Ureter (tissue), 1 donor: ENCODE measurements at places on chromosomes 16 and 17. TPM values are rescaled to one million over a fixed set of nuclear protein-coding genes. Genes with fewer than 3 reads are reported as not detected.

DNA sequence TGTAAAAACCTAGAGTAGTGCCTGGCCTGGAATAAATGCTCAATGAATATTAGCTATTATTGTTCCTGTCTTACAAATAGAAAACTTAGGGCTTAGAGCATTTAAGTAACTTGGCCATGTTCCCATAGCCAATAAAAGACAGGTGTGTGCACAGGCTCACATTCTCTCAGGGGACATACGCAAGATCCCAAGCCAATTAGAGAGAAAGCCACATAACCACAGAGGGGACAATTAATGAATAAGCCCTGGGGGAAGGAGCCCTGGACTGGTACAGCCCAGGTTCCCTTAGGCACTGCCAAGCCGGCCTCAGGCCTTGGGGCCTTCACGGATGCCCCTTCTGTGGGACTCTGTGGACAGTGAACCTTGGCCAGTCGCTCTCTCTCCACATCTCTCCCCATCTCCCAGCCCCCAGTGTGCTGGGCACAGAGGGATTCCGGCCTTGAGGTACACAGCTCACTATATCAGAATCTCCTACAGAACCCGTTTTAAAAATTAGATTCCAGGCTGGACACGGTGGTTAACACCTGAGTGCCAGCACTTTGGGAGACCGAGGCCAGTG lies 27.3 kb upstream of the ABCC12 start:
- DNase-seq: no peak

The TMC7 gene
- total RNA-seq: 18.6 TPM

The SEZ6 gene
- total RNA-seq: not detected

DNA sequence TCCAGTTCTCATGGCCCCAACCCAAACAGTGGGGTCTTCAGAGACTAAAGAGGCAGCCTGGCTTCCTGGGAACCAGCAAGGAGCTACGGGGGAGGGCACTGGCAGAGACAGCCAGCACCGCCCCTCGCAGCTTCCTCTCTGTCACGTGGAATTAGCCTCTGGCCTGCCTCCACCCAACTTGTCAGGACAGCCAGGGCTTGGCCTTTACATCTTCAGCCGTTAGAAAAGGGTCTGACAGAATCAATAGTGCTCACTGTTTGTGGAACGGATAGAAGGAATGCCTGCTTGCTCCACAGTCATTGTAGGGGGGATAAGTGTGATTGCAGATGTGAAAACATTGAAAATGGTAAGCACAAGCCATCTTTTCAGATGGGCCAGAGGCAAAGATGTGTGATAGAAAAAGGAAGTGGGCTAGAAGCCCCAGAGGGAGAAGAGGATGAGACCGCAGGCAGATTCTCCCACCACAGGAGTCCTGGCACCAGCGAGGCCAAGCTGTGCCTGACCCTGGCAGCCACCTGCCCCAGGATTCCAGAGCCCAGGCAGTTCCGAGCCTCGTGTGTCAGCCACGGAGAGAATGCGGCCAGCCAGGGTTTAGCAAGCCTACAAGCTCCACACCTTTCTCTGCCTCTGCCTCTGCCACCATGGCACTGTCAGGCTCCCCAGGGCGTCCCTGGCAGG lies 18.6 kb downstream of the GRIN2C start:
- DNase-seq: peak; percentile 65

- peak; percentile 75 for DNase-seq
Observed at GRCh38 chr16:85554889-85555718, 58.0 kb upstream of the GSE1 start.

- no peak for DNase-seq
Observed at GRCh38 chr16:89759746-89760340, 38.5 kb downstream of the ZNF276 start.

- no peak for DNase-seq
Observed at GRCh38 chr17:16091773-16092172, 92.1 kb downstream of the TTC19 start.

GRCh38 chr17:15490634-15491261 lies 23.3 kb upstream of the CDRT4 start:
- peak; percentile 62 for DNase-seq

The CX3CL1 gene
- total RNA-seq: 31.1 TPM

- no peak for DNase-seq
Observed at GRCh38 chr16:81471882-81472281, 27.3 kb downstream of the CMIP start.

The DHRS7C gene
- total RNA-seq: not detected

- DNase-seq: no peak
Observed at GRCh38 chr17:41504246-41504977, 1.0 kb downstream of the KRT13 start.

The CACNA1G gene
- total RNA-seq: 0.36 TPM

DNA sequence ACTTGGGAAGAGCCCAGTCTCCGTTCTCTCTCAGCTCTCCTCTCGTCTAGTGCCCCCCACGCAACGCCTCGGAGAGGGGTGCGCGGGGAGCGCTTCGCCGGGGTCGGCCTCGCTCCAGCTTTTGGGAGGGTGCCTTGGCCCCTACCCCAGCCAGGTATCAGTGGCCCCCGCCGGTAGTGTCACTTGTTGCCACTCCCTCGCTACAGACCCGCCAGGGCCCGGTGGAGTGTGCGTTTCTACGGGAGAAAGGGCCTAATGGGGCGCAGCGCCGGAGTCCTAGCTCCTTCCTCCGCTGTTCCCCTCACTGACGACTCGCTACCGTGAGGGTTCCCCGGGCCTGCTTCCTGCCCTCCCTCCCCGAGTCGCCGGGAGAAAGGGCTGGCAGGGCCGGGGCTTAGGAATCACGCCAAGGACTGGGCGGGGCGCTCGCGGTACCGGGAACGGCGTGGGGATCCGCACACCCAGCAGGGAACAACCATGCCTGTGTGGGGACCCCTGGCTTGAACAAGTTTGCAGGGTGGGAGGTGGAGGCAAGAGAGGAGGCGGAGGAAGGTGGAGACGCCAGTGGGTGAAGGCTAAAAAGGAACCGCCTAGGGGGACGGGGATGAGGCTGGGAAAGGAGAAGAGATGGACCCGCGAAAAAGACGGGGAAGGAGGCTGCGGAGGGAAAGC lies 997 bp upstream of the CDH11 start:
- DNase-seq: peak; percentile 80

The CD300A gene
- 4.3 TPM for total RNA-seq

DNA sequence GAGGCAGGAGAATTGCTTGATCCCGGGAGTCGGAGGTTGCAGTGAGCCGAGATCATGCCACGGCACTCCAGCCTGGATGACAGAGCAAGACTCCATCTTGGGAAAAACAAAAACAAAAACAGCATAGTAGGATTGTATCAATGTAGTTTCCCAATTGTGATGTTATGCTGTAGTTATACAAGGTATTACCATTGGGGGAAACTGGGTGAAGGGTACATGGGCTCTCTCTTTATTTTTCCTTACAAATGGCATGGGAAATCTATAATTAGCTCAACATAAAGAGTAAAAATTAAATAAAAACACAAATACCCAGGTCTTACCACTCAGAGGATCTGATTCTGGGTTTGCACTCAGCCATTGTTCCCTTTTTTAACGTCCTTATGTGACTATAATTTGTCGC lies 107.9 kb downstream of the KATNIP start:
- DNase-seq: no peak

DNA sequence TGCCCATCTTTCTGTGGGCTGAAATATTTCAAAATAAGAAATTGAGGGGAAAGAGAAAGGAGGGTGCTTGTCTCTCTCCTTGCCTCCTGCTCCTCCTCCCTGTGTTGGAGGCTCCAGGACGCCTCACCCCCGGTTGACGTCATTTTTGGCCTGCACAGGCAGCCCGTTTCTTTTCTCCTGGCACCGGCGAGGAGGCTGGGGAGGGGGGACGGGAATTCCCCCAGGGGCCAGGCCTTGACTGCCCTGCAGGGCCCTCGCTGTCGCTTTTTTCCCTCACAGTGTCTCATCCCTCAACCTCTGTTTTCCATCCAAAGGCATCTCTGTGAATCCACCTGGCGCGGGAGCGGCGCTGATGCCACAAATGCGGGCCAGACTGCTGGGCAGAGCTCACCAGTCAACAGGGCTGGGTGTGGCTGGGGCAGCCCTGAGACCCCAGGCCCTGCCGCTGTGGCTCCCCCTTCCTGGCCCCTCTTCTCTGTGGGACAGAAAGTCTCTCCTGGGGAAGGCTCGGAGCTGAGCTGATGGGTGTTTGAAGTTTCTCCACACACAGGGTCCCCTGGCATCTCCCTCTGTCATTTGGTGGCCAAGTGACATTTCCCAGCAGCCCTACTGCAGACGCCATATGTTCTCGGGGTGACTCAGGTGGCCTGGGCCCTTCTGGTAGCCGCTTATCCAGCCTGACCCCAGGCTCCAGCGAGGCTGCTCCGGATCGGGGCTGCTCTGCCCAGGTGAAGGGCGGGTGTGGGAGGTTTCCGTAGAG lies 16.0 kb downstream of the CENPX start:
- DNase-seq: no peak

The KRT28 gene
- not detected for total RNA-seq

DNA sequence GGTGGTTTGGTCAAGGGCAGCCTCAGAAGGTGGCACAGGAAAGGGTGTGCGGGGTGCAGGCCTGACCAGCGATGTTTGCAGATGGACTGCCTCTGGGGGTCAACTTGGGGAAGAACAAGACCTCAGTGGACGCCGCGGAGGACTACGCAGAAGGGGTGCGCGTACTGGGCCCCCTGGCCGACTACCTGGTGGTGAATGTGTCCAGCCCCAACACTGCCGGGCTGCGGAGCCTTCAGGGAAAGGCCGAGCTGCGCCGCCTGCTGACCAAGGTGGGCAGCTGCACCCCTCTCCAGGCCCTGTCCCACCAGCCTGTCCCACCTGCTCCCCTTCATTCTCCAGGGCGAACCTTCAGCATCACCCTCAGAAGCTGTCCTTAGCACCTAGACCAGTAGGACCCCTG lies 12.5 kb downstream of the DHODH start:
- DNase-seq: no peak

The LAT gene
- 11.9 TPM for total RNA-seq

The MYH3 gene
- total RNA-seq: 6.2 TPM

- DNase-seq: no peak
Observed at GRCh38 chr17:27218041-27218440, 75.9 kb upstream of the WSB1 start.

GRCh38 chr17:73384926-73385325 lies 73.1 kb upstream of the CDC42EP4 start:
- no peak for DNase-seq

DNA sequence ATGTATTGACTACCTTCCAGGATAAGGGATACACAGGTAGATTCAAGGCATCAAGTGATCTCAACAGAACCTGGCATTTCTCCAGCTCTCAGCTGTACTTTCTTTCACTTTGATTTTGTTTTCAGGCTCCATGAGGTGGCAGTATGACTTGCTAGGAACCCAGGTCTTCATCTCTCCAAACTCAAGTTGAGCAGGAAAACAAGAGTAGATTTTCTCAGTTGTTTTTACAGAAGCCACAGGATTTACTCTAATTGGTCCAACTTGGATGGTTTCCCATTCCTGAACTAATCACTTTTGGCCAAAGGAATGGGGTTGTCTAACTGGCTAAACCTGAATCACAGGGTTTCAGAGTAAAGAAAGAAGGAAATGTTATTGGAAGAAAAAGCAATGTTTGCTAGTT lies 146.6 kb downstream of the TRIM37 start:
- no peak for DNase-seq

DNA sequence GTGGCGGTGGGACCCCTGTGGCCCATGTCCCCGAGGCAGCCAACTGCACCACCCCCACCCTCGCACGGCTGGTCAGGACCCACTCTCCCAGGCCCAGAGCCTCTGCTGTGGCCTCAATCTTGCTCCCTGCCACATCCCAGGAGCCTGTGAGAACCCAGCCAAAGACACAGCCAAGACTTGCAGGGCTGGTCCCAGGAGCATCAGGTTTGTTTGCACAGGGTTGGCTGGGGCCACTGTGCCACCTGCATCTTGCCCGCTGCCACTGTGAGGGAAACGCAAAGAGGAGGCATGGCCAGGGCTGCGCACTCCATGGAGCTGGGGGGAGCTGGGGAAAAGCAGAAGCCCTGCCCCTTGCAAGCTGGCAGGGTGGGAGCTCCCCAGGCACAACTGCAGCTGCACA lies 92.5 kb downstream of the SSH2 start:
- DNase-seq: no peak

The KRT32 gene
- not detected for total RNA-seq

The IRF8 gene
- 9.5 TPM for total RNA-seq

The SLC6A2 gene
- total RNA-seq: 4.6 TPM

DNA sequence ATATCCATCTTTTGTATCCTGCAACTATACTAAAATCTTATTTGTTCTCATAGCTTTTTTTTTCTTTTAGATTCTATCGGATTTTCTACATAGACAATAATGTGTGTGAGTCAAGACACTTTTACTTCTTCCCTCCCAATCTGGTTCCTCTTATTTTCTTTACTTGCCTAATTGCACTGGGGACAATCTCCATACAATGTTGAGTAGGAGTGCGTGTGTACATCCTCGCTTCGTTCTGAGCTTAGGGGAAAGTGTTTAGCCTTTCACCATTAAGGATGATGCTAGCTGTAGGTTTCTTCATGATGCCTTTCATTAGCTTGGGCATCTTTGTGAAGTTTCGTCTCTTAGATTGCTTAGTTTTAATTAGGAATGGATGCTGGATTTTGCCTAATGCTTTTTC lies 2.9 kb downstream of the SPATA32 start:
- DNase-seq: no peak

DNA sequence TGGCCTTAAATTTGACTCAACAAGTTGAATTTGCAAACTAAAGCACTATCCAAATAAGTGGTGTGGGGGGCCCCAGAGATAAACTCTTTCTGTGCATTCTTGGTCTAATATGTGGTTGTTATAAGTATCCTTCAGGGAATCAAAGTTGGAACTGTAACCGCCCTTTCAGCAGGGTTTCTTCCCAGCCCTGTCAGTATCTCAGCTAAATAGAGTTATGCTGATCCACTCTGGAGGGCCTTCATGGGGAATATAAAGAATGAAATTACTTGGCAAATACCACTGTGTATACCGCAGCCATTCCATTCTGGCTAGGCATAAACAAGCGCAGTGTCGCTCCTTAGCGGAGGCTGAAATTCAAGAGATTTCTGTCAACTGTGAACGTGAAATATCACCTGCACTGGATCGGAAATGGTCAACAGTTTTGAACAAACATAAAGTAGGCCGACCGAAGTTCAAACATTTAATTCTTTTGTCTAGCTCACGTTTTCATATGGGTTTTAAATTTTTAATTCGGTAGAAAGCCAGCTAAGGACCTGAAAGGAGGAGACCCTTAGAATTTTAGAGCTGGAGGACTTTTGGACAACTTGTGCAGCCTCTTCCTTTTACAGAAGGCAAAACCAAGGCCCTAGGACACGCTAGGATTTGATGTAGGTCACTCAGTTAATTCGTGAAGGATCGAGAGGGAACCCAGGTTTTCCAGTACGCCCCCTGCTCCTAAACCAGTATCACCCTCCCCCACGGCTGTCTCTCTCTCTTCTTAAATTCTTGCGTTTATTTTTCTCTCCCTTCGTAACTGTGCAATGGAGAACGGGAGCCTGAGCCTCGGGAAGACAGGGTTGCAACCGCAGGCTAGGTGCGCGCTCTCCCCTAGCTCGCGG lies 74.7 kb downstream of the CHD9 start:
- DNase-seq: no peak

- DNase-seq: no peak
Observed at GRCh38 chr17:66240630-66241029, 11.4 kb upstream of the APOH start.

GRCh38 chr17:13256545-13256944 lies 238.7 kb upstream of the ELAC2 start:
- DNase-seq: no peak

- no peak for DNase-seq
Observed at GRCh38 chr16:52405441-52405840, 141.5 kb downstream of the TOX3 start.

- no peak for DNase-seq
Observed at GRCh38 chr17:72567774-72568173, 447.0 kb downstream of the SOX9 start.
